ENCODE measurements at places on chromosomes 4 and X.

DNA sequence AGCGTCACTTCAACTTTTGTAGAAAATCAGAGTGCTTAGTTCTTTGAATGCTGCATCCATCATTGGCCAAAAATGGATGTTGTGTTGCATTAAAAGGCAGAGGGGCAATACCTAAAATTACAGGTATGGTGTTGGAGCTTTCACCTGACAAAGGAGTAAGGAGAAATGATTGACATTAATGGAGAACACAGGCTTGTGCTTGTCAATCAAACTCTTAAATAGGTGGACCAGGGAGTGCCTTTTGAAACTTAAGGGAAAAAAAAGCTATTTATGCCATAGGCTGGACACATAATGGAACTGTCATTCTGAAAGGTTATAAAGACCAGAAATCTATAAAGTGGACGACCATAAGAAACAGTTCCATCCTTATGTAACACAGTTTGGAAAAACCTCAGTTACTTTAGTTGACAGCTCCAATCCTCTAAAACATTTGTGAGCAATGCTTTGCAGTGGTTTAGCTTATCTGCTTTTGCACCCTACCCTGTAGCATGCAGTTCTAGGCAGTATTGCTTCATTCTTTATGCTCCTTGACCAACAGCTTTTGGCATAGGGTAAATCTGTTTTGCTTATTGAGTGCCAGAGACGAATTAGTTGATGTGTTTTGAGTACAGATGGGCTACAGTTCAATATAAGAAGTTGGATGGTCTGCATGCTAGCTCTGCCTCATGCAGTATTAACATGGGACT is 2.4 kb downstream of the HADH start:
- peaks cover 33% of the 10 kb centered on the region for H3K4me1 ChIP-seq
- H3K36me3 ChIP-seq = peaks cover 6% of the 10 kb centered on the region
- H3K4me3 ChIP-seq = no peak overlapping the region
- no peak overlapping the region for H3K27ac ChIP-seq
- H3K27me3 ChIP-seq = no peaks in the 10 kb centered on the region

- H3K4me1 ChIP-seq = peaks cover 21% of the 10 kb centered on the region
- peaks cover 15% of the 10 kb centered on the region for H3K27me3 ChIP-seq
Measured at GRCh38 chr4:153651116-153651515, 33.0 kb upstream of the TLR2 start.

GRCh38 chrX:136856551-136856950 is 24.0 kb downstream of the RBMX start:
- no peak overlapping the region for H3K4me3 ChIP-seq
- no peak for DNase-seq
- H3K36me3 ChIP-seq = peaks cover 16% of the 10 kb centered on the region
- H3K27ac ChIP-seq = peak overlapping the region; percentile 73
- H3K4me1 ChIP-seq = peaks cover 16% of the 10 kb centered on the region

- peak overlapping the region; percentile 76 for H3K4me3 ChIP-seq
- H3K4me1 ChIP-seq = peaks cover 10% of the 10 kb centered on the region
- no peak overlapping the region for H3K27ac ChIP-seq
Measured at GRCh38 chr4:37453281-37453998, 208.9 kb downstream of the NWD2 start.

DNA sequence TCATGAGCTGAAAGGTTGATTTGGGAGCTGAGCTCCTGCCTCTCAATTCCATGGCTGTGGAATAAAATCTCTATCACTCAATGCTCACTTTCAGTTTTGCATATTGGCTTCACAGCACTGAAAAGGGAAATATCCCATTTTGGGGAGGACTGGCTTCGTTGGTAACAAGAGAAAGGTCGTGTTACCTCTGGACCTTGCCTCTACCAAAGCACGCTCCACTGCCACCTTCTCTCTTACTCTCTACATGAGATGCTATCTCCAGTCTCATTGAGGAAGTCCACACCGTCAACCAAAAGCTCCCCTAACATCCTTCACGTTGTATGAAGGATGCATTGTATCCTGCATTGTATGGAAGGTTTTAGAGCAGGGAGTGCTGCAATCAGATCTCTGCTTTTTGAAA is 195.0 kb upstream of the LDB2 start:
- no peaks in the 10 kb centered on the region for H3K4me1 ChIP-seq
- DNase-seq = no peak
- no peak overlapping the region for H3K4me3 ChIP-seq
- peaks cover 3% of the 10 kb centered on the region for H3K36me3 ChIP-seq
- peaks cover 4% of the 10 kb centered on the region for H3K27me3 ChIP-seq
- no peak overlapping the region for H3K27ac ChIP-seq

- H3K36me3 ChIP-seq = no peaks in the 10 kb centered on the region
- no peak overlapping the region for H3K27ac ChIP-seq
- H3K4me3 ChIP-seq = no peak overlapping the region
Measured at GRCh38 chr4:126386512-126386911, 1071.8 kb downstream of the FAT4 start.

GRCh38 chr4:15374656-15375055 is 53.2 kb upstream of the C1QTNF7 start:
- H3K4me1 ChIP-seq = peaks cover 6% of the 10 kb centered on the region
- DNase-seq = no peak

DNA sequence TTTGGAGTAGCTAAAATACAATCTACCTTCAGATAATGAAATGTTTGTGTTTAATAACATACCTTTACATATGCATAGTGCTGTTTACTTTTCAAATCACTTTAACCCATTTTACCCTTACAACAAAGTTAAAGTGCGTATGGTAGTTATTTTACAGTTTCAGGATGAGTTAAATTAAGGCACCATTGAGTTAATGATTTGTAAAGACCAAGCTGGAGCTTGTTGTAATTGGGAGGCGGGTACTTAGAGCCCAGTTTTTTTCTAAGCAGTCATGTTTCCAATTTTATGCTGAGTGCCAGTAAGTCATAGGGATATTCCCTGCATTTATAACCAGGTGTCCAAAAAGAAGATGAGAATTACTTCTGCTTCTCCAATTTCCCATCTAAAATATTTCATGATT is 84.2 kb upstream of the NRK start:
- H3K27ac ChIP-seq = no peak overlapping the region
- DNase-seq = no peak
- no peaks in the 10 kb centered on the region for H3K36me3 ChIP-seq
- H3K4me3 ChIP-seq = no peak overlapping the region

DNA sequence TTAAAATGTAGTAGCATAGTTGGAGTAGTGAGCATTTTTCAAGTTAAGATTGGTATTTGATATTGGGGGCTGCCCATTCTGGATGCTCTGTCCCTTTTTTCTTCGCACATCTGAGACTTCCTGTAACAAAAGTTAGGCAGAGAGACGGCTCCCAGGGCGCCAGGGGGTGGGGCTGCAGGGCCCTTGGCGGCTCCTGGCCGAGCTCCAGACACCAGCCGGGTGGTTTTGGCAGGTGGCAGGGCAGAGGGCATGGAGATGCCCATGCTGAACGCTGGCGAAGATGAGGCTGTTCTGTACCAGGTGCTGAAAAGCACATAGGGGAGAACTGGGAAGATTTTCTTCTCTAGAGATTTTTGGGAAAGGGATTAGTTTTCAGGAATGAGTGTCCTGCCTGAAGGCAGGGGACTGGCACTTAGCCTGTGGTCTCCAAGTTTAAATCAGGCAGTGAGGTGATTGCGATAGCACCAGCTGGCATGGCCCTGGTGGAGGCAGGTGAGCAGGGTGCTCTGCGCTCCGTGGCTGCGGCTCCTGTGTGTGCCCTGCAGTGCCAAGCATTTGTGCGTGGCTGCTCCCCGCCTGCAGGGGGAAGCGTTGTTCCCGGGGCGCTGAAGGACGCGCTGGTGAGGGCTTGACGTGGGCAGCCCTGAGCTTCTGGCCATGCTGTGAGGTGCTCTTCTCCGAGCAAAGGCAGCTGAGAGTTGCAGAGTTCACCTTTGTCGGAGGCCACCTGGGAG is 23.6 kb upstream of the HGFAC start:
- no peaks in the 10 kb centered on the region for H3K36me3 ChIP-seq
- no peaks in the 10 kb centered on the region for H3K4me1 ChIP-seq
- no peak overlapping the region for H3K27ac ChIP-seq
- no peak overlapping the region for H3K4me3 ChIP-seq
- H3K27me3 ChIP-seq = no peaks in the 10 kb centered on the region

DNA sequence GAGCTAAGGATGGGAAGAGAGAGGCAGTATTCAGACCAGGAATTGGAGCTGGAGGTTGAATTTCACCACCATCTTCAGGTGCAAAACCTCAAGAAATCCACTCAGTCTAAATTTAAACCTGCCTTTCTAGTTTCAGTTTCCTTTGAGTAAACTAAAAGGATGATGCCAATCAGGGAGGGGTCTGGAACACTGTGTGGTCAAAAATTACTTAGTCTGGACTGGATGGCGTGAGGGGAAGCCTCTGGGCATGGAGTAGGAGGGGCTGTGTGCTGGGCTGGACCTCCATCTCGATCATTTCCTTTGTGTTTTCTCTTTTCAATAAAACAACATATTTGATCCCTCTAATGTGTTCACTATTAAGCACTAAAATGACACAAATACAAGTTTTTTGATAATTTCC is 120.1 kb downstream of the GC start:
- no peak overlapping the region for H3K27ac ChIP-seq
- H3K4me3 ChIP-seq = no peak overlapping the region
- no peaks in the 10 kb centered on the region for H3K4me1 ChIP-seq
- no peaks in the 10 kb centered on the region for H3K36me3 ChIP-seq
- no peak for DNase-seq

DNA sequence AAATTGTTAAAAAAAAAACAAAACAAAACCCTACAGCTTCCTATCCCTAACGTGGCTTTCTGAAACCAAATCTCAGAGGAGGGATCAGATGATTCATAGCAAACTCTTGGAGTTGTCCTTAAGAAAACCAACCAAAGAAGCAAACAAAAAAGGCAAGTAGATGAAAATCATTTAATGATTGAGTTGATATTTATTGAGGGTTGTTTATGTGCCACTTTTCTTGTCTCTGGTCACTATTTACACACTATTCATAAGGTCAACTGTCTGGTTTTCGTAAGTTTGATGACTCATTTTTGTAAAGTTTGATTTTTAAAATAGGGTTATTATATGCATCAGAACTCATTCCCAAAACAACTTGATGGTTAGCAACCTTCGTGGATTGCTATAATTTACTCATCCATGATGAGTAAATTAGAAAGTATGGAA is 133.4 kb downstream of the UNC5C start:
- peaks cover 8% of the 10 kb centered on the region for H3K27me3 ChIP-seq
- no peak for DNase-seq
- H3K27ac ChIP-seq = no peak overlapping the region
- H3K36me3 ChIP-seq = no peaks in the 10 kb centered on the region
- H3K4me1 ChIP-seq = peaks cover 14% of the 10 kb centered on the region

DNA sequence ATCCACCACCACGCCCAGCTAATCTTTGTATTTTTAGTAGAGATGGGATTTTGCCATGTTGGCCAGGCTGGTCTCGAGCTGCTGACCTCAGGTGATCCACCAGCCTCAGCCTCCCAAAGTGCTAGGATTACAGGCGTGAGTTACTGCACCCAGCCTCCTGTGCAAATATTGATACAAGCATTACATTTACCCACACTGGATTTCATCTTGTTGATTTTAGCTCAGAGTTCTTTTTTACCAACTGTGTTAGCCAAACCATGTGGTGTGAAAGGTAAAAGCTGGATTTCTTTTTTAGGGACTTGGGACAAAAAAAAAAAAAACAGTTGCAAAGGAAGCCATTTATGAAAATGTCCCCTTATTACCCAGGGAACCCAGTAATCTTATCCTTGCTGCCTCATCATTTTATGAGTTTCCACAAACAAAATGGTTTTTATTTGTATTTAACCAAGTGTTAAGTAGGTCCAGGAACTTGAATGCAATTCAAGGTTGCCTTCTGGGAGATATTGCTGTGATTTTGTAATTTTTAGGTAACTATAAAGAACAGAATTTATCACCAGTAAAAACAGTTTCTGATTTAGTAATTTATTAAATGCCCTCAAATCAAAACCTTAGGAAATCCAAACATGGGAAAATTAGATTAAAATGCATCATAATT is 202.5 kb downstream of the PALLD start:
- no peak for DNase-seq
- H3K36me3 ChIP-seq = no peaks in the 10 kb centered on the region
- no peak overlapping the region for H3K4me3 ChIP-seq

- no peak overlapping the region for H3K27ac ChIP-seq
- H3K4me3 ChIP-seq = no peak overlapping the region
- no peaks in the 10 kb centered on the region for H3K36me3 ChIP-seq
- H3K27me3 ChIP-seq = peaks cover 5% of the 10 kb centered on the region
Measured at GRCh38 chr4:166165829-166166420, 292.9 kb downstream of the TLL1 start.

- H3K36me3 ChIP-seq = peaks cover 1% of the 10 kb centered on the region
- no peak overlapping the region for H3K4me3 ChIP-seq
- no peak overlapping the region for H3K27ac ChIP-seq
- DNase-seq = no peak
- no peaks in the 10 kb centered on the region for H3K4me1 ChIP-seq
- no peaks in the 10 kb centered on the region for H3K27me3 ChIP-seq
Measured at GRCh38 chrX:97551821-97552220, 668.1 kb downstream of the RPA4 start.

GRCh38 chrX:48782216-48782615 is 4.2 kb upstream of the GATA1 start:
- no peak overlapping the region for H3K4me3 ChIP-seq
- H3K36me3 ChIP-seq = peaks cover 1% of the 10 kb centered on the region
- H3K4me1 ChIP-seq = peaks cover 5% of the 10 kb centered on the region
- H3K27me3 ChIP-seq = peaks cover 17% of the 10 kb centered on the region
- DNase-seq = no peak

GRCh38 chrX:24260842-24261550 is 52.9 kb downstream of the SUPT20HL2 start:
- peaks cover 4% of the 10 kb centered on the region for H3K27me3 ChIP-seq
- DNase-seq = no peak
- peak overlapping the region; percentile 41 for H3K27ac ChIP-seq
- H3K36me3 ChIP-seq = no peaks in the 10 kb centered on the region
- H3K4me1 ChIP-seq = peaks cover 14% of the 10 kb centered on the region

GRCh38 chrX:46666831-46667230 is 92.1 kb downstream of the SLC9A7 start:
- H3K36me3 ChIP-seq = no peaks in the 10 kb centered on the region
- no peak for DNase-seq
- no peaks in the 10 kb centered on the region for H3K27me3 ChIP-seq
- H3K4me1 ChIP-seq = no peaks in the 10 kb centered on the region
- no peak overlapping the region for H3K27ac ChIP-seq

GRCh38 chrX:66634272-66634671 is 4.6 kb downstream of the EDA2R start:
- no peak for DNase-seq
- no peak overlapping the region for H3K27ac ChIP-seq
- H3K4me1 ChIP-seq = peaks cover 7% of the 10 kb centered on the region
- H3K27me3 ChIP-seq = no peaks in the 10 kb centered on the region
- no peak overlapping the region for H3K4me3 ChIP-seq

- H3K4me1 ChIP-seq = peaks cover 2% of the 10 kb centered on the region
- H3K27me3 ChIP-seq = peaks cover 26% of the 10 kb centered on the region
- no peaks in the 10 kb centered on the region for H3K36me3 ChIP-seq
- H3K27ac ChIP-seq = no peak overlapping the region
- DNase-seq = no peak
Measured at GRCh38 chr4:8704632-8705031, 112.1 kb downstream of the CPZ start.

DNA sequence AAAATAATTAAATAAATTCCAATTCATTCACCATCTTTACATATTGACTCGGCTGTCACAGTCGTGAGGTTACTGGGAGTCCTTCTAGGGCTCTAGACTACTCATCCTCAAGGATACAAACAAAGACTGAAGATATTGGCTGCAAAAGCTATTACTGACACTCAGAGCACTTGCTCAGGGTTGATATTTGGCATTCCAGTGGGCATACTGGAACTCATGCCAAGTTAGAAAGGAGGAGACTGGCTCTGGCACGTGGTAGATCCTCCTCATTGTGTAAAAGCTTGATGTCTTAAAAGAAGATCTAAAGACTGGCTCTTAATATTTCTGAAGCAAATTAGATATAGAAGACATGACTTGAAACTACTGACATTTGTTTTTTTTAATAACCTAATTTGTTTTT is 172.7 kb downstream of the GPM6A start:
- H3K4me1 ChIP-seq = no peaks in the 10 kb centered on the region
- no peak overlapping the region for H3K4me3 ChIP-seq
- H3K27me3 ChIP-seq = no peaks in the 10 kb centered on the region
- no peak overlapping the region for H3K27ac ChIP-seq
- H3K36me3 ChIP-seq = no peaks in the 10 kb centered on the region
